ENCODE measurements at places on chromosomes 2 and 18.

DNA sequence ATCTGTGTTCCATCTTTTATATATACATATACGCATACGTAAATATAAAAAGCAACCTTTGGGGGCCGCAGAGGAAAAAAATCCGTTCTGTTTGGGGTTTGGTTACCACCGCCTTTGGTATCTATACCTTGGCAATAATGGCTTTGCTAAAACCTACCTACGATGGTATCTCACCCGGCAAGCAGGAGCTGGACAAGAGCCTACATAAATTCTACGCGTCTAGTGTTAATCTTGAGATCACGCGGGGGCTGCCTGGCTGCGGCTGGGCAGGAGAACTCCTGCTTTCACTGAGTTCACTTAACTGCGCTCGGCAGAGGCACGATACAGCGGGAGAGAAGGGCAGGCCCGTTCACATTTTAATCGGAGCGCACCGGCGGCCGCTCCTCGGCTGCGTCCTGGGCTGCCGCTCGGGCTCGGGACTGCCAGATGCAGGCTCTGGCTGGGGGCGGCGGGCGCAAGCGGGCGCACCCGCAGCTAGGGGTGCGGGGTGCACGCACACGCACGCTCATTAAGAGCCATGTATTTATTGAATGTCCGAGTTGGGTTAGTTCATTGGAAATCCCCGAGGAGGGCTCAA lies 1.7 kb upstream of the POU3F3 start:
- DNase-seq, result no peak

DNA sequence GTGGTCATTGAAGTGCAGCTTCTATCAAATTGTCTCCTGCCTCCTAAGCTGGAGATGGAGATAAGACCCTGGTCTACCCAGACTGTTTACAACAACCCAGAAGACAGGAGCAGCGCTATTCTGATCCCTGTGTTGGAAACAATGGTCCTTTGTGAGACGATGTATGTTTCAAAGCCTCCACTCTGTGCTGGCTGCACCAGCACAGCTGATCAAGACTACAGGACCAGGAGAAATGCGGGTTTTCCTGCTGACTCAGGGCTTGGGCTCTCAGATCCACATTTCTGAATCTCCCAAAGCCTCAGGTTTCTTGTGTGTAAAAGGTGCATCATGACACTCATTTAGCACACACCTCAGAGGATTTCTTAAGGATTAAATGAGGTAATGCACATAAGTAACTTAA lies 92.0 kb downstream of the POU3F3 start:
- no peak for DNase-seq

- DNase-seq, result peak; percentile 76
Observed at GRCh38 chr2:218860950-218861381, 1.4 kb downstream of the WNT6 start.

DNA sequence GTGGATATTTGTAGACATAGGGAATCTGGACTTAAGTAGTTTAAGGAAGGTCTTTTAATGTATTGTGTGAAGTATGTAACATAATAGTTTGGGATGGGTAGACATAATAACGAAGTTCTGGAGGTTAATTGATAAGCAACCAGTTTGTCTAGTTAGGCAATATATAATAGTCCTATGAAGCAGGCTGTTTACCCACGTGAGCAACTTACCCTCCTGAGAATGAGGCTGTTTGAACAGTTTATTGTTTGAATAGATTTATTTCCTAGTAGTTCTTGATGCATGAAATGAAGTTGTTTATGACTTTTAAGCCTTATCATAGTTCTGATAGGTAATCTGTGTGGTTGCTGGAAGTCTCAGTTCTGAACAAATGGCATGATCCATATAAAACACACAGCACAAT lies 361.5 kb downstream of the GALNT13 start:
- DNase-seq, result no peak

DNA sequence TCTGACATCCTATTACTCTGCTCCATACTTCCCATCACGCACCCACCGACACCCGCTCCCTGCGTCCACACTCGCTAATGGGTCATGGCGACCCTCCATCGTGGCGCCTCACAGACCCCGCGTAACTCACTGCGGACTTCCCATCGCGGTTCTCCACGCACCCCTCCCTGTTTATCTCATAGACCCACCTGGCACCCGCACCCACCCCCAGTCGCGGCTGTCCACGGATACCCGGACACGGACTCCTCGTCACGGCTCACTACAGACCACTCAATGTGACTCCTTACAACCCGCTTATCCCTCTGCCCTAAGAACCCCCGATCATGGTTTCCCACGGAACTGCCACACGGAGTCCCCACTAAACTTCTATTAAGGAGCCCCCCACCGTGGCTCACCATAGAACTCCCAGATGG lies 458 bp downstream of the CXXC1 start:
- DNase-seq, result no peak

GRCh38 chr2:210460322-210461227 lies 16.0 kb downstream of the LANCL1 start:
- DNase-seq, result no peak

GRCh38 chr2:112077814-112078213 lies 22.7 kb downstream of the TMEM87B start:
- no peak for DNase-seq

DNA sequence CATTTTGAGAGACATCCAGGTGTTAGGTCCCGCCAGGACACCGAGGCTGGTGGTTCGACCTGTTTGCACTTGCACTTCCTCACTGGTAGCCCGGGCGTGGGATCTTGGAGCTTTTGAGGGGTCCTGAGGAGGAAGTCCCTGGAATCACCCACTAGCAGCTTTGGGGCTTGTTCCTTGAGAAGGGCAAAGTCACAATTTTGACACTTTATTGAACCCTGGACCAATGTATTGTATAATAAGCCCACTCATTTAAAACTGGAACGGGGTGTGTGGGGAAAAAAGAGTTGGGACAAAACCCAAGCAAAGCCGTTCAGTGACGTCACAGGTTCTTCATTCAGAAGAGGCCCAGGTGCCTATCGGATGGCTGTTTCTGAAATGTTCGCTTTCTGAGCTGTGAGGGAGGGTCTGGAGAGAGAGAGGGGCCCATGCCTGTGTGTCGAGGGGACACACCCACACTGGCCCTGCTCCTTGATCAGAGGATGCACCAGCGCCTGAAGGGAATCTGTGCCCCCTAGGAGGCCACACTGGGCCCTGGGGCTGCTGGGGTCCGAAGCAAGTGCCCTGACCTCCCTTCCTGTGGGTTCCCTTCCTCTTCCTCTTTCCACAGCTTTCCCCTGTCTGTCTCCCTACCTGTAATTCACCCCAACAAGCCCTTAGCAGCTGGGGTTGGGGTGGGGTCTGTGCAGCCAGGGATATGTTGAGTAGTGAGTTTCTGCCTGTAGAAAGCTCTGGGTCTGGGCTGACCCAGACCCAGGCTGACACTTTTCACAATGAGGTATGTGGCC lies 2.6 kb downstream of the LPIN1 start:
- no peak for DNase-seq

DNA sequence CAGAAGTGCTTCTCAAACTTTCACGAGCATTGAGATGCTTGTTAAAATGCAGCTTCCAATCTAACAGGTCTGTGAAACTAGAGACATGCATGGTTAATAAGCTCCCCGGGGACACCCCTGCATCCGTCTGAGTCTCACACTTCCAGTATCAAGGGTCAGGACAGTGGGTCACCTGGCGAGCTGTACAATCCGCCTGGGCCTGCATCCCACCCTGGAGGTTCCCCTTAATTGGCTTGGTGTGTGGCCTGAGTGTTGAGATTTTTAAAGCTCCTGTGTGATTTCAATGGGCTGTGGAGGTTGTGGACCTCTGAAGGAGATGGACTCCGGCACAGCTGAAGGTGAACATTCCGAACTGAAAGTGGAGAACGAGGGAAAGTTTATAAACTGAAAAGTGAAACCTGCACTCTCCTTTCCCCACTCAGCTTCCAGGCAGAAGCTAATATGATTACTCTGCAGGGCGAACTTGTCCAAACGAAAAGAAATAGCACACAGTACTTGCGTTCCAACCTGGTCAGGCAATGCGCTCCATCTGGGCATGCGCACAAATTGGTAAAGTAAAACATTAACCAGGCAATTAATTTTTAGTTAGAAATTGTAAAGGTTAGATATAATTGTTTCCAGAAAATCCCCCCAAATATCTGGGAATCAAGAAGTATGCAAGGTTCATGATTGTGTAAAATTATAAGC lies 191.7 kb upstream of the ALKAL2 start:
- DNase-seq, result no peak

DNA sequence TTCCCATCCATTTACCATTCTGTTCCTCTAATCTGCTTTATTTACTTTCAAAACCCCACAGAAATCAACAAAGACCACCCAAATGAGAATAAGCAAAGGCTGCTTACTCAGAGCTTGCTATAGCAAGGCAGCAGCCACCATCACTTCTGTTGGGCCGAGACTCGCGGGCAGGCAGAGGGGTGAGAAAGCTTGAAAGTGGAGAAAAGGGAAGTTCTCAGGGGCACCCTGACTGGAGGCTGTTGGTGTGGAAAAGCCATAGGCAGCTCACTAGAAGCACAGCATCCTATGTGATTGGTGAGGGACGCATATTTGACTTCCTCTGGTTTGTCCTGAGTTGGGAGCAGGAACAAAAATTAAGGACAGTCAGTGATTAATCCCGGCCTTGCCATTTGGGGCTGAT lies 269.7 kb upstream of the THSD7B start:
- no peak for DNase-seq

DNA sequence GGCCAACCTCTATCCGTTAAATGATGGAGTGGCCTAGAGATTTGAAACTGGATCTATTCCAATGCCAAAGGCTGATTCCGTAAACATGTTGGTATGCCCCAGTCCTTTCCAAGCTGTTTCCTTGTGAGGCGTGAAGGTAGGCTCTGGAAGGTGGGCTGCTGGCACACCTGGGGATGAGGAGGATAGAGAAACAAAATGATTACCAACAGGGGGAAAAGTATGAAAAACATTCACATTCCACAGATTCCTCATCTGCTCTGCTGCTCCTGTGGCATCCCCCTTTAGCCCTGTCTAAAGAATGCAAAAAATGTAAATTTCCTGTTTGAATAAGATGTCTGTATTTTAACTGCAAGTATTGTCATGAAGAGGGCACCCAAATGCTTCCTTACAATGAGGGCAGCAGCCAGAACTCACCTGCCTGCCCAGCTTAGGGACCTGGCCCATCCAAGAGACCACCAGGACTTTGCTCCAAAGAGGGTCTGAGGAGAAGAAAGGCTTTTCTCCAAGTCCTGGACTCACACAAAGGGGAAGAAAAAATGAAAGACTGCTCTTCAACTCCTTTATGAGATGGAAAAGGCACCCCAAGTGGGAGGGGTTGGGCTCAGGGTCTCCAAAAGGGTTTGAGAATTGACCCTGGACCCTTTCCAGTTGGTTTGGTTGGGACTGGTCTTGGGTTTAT lies 132.3 kb upstream of the PELI1 start:
- DNase-seq, result no peak

GRCh38 chr18:49949951-49950395 lies 136.6 kb upstream of the ACAA2 start:
- no peak for DNase-seq

Data from type B pancreatic cell (in vitro differentiated cells).